Common myeloid progenitor, CD34-positive (primary cell): ENCODE measurements at places on chromosomes 5 and 9.

- DNase-seq = no peak
These were observed 385.6 kb downstream of the EBF1 start for GRCh38 chr5:158714049-158714643.

DNA sequence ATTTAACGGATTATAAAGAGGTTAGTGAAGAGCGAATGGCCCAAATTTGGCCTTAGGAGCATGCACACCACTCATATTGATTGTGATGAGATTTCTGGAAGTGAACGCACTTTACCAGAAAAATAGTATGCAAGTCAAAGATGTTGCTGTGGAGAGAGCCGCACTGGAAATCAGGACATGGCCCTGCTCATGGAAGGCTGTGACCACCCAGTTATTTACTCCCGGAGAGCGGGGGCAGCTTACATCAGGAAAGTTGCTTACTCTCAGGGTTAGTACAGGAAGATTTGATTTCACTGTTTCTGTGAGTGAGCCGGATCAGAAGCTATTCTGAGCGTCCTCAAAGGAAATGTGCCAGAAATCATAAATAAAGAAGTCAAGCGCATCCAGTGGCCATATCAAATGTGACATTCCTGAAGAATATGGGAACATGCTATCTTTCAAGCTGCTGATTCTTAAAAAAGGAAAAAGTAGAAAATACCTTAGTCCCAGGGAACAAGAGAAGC, 42.9 kb upstream of the STRBP start:
- no peak for DNase-seq

DNA sequence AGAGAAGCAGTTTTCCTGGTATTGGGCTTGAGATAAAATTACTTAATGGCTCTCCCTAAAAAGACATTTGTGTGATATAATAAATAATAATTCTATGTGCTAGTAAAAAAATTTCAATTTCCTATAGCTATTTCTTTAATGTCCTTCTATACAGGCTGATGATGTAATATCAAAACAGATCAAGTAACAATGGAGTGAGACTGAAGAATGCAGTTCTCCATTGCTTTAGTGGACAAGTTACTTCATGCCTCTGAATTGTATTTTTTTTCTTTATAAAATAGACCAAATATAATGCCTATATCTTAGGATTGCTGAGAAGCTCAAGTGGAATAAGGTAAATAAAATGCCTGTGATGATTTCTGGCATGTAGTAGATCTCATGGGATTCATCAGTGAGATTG, 35.6 kb upstream of the NEURL1B start:
- DNase-seq = no peak

- DNase-seq = no peak
These were observed 6.6 kb downstream of the RXRA start for GRCh38 chr9:134332841-134333233.

- no peak for DNase-seq
These were observed 20.7 kb downstream of the NDUFS6 start for GRCh38 chr5:1821862-1822261.

DNA sequence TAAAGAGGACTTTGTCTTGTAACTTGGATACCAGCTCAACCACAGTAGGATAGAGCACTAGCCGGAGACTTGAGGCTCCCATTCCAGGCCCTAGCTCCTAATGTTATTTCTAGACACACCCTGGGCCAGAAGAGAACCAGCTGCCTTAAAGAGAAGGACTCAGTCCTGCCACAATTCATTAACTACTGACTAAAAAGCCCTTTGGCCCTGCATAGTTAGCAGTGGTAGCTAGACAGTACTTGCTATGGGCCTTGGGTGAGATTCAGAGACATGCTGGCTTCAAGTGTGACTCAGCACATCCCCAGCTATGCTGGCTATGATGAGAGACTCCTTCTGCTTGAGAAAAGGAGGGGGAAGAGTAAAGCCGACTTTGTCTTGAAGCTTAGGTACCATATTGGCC, 47.3 kb downstream of the TMEM167A start:
- DNase-seq = no peak

- no peak for DNase-seq
These were observed 2.6 kb upstream of the HABP4 start for GRCh38 chr9:96447406-96447805.

- no peak for DNase-seq
These were observed 2074.5 kb downstream of the MAT2B start for GRCh38 chr5:165579911-165580310.

- no peak for DNase-seq
These were observed 46.4 kb upstream of the ZNF462 start for GRCh38 chr9:106816524-106816923.

- no peak for DNase-seq
These were observed 37.8 kb upstream of the RNF20 start for GRCh38 chr9:101495810-101496209.

DNA sequence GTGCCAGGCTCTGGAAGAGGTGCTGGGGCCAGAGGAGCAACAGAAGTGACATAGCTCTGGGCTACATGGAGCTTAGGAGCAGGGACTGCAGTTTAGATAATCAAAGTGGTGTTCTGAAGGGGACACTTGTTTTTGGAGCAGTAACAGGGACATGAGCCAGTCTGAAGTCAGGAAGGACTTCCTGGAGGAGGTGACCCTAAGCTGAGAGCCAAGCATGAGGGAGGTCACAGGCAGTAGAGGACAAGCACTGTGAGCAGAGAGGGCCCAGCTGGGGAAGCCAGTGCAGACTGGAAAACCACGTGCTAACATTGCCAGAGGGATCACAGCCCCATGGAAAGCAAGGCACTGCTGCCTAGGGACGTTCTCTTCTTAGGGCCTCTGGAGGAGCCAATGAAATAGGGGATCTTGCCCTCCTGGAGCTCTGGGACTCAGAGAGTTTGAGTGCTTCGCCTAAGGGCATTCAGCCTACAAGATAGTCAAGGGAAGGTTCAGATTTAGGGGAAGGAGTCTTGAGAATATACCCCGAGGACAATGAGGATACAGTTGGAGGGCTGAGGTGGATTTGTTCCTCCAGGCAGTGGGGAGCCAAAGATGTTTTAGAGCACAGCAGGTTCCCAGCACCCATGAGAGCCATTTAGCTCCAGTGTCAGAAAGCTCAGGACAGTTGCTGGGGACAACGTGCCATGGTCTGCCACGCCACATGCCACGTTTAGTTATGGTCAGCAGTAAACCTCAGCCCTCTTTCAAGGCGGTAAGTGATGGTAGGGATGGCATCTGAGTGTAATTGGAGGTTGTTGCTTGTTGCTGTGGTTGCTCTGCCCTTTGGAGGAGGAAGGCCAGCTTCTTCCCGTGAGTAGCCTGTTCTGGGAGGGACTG, 40.5 kb upstream of the SH3PXD2B start:
- DNase-seq = no peak

DNA sequence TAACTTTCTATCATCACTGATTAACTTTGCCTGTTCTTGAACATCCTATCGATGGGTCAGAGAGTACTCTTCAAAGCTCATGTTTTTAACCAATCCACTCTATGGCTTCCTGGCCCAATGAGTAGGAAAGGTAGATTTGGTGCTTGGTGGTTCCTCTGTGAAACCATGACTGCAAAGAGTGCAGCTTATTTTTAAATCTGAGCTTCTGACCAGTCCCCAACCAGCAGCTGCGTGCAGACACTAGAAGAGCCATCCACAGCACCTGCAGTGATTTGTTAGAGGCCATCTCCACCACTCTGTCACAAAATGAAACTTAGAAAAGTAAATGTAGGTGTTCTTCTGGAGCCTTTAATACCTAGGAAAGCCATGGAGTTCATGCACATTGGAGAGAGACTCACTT, 107.3 kb upstream of the WWC1 start:
- DNase-seq = no peak

GRCh38 chr5:54820346-54821134, 164.9 kb downstream of the ESM1 start:
- DNase-seq = no peak

- DNase-seq = no peak
These were observed 1348.7 kb upstream of the C9orf72 start for GRCh38 chr9:28921857-28922500.

DNA sequence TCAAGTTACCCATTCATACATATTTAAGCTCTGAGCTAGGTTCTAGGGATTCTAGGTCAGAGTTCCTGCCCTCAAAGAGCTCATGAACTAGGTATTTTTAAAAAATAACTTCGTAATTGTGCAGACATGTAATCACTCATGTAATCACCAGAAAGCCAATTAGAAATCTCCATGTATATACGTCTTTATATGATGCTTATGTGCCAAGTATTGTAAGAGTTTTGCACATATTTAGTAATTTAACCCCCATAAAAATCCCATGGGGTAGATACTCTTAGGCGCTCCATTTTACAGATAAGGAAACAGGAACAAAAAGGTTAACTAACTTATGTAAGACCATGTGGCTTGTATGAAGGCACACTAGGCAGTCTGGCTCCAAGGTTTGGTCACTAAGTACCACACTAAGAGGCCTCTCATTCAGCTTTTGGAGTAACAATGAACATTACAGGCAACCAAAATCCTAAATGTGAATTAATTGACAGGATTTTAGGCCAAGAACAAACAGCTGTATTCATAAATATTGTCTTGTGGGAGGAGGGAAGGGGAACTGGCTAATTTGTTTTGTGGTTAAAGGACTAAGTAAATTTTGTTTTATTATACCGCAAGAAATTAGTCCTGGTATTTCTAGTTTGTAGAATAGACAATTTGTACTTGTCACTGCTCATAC, 1.7 kb upstream of the OTULINL start:
- DNase-seq = no peak

- no peak for DNase-seq
These were observed 11.4 kb upstream of the GRM6 start for GRCh38 chr5:179006564-179006963.

DNA sequence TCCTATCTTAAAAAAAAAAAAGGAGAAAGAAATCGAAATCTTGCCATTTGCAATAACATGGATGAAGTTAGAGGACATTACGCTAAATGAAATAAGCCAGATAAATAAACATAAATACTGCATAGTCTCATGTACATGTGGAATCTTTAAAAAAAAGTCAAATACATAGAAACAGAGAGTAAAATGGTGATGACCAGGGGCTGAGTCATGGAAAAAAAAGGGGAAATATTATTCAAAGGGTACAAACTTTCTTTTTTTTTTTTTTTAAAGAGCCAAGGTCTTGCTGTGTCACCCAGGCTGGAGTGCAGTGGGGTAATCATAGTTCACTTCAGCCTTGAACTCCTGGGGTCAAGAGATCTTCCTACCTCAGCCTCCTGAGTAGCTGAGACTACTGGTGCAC, 310.1 kb downstream of the ZNF608 start:
- DNase-seq = no peak

- DNase-seq = peak; percentile 59
These were observed 737.9 kb upstream of the ZNF608 start for GRCh38 chr5:125484272-125484741.

DNA sequence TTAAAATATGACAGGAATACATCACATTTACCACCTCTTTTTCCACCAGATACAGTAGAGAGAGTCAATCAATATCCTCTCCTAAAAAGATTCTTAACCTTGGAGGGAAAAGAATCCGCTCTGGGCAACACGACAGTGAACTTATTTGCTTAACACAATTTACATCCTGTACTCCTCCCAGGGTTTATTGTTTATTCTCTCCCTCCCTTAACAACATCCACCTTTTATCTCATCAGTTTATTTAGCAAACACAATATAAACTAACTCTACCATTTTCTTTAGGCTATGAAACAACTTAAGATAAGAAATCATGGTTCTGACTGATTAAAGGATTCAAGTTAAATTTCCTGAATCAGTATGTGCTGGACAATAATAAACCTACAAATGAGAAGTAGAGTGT, 50.9 kb downstream of the CERT1 start:
- DNase-seq = no peak

DNA sequence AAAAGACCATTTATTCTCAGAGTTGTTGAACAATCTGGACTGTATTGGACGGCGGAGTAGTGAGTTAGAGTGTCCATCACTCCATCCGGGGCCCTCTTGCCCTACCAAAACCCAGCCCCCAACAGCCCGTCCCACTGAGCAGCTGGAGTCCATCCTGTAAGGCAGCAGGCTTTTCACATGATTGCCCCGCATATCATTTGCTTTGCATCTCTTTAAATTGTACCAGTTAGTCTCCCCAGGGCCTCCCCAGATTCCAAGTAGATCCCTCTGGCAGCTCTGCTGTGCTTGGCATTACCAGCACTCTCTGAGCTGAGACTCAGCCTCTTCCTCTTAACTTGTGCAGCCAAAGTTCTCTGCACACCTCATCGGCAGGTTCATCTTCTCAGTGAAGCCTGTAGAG, 48.6 kb upstream of the ADCY2 start:
- no peak for DNase-seq

DNA sequence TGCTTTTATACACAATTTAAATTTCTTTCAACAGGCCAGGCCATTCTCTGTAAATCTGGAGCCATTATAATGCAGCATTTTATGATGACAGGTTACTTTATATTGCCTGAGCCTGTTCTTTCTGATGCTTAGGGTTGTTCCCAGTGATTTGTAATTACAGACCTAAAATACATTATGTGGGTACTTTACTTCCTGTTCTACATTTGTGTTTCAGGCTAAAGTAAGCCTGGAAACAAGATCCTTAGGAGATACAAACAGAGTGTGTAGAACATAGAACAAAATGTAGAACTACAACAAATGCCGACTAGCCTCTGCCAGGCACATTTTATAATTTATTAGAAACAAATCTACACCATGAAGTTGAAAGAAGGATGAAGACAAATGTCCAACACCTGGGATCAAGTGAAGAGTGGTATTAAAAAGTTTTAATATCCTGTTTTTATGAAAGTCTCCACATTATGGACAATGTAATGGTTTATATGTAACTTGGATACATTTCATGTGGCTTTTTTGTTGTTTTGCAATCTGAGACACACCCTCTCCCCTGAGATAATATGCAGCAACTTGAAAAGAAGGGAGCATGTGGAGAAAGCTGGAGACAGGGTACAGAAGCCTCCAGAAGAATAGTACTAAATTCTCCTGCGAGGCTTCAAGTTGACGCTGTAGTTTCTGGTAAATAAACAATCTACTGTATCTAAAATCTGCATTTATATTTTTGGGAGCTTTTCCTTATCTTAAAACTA, 46.9 kb downstream of the VCAN start:
- DNase-seq = no peak

- DNase-seq = no peak
These were observed 49.2 kb upstream of the SHOC1 start for GRCh38 chr9:111843971-111844370.

GRCh38 chr9:82745919-82746318, 317.0 kb downstream of the RASEF start:
- DNase-seq = no peak

- peak; percentile 28 for DNase-seq
These were observed 41.3 kb downstream of the ITK start for GRCh38 chr5:157221959-157222358.

DNA sequence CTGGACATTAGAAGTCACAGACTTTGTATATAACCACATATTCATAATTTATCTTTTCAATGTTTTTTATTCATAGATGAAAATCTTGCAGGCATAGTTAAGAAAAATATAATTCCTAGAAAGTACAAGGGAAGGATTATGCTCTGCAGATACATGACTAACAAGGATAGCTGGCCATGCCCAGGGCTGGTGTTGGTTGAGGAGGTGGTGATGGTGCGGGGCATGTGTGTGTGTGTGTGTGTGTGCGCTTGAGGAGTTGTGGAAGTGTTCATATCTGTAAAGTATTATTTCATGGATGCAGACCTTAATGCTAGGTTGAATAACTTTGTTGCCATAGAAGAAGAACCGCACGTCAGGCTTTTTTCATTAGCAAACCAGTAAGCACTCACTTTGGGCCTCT, 1.3 kb downstream of the S1PR3 start:
- no peak for DNase-seq
